Activated CD4-positive, alpha-beta T cell treated with anti-CD3 and anti-CD28 coated beads for 36 hours (primary cell): ENCODE measurements at places on chromosomes 1 and 21. TPM values are rescaled to one million over a fixed set of nuclear protein-coding genes. Genes with fewer than 3 reads are reported as not detected.

GRCh38 chr1:157595356-157595755 lies 2.5 kb downstream of the FCRL4 start:
- no peak for DNase-seq

GRCh38 chr1:212752252-212752933 lies 39.2 kb downstream of the NSL1 start:
- DNase-seq = no peak

DNA sequence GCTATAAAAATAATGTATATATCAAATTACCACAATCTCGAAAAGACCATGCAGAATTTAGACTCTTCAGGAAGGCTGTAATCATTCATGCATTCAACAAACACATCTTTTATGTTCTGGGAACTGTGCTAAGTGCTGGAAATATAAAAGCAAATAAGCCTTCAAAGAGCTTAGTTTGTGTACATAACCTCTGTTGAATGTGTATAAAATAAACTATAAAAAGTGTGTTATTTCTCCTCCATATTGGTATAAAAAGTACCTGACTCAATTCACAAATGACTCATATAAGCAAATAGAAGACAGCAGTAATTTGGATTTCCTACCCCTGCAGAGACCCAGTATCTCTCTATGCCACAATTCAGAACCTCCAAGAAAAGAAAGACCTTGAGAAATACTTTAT lies 36.8 kb downstream of the RAB3GAP2 start:
- no peak for DNase-seq

DNA sequence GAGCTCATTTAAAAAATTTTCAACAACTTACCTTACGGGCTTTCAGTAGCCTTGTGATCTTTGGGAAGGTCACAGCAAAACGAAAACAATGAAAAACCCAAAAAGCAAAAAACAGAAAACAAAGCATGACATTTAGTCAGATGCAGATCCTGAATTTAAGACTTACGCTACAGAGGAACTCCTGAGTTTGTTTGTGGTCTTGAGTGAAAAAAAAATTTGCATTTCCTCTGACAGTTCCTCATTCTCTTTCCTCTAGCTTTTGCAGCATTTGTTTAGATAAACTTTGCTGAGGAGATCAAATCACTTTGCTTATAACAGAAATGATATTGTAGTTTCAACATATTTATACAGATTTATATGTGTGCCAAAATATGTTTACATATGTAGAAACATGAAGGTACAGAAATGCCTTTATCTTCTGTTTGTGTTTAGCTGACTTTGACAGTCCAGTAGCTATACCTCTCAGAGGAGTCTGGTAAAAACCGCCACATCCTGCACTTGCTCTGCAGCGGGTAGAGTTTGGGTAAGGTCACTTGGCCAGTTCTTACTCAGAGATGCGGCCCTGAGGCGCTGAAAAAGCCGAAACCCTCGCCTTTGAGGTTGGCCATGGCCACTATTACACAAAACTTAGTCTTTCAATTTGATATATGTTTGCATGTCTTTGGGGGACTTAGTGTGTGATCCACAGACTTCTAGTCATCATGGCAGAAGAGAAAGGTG lies 142.5 kb downstream of the TNR start:
- no peak for DNase-seq

GRCh38 chr1:33294071-33295010 lies 26.6 kb downstream of the A3GALT2 start:
- DNase-seq = no peak

- DNase-seq = no peak
Measured at GRCh38 chr1:74652711-74653139, 20.9 kb downstream of the ERICH3 start.

GRCh38 chr1:113905435-113905861 lies 322 bp downstream of the DCLRE1B start:
- DNase-seq = peak; percentile 50

DNA sequence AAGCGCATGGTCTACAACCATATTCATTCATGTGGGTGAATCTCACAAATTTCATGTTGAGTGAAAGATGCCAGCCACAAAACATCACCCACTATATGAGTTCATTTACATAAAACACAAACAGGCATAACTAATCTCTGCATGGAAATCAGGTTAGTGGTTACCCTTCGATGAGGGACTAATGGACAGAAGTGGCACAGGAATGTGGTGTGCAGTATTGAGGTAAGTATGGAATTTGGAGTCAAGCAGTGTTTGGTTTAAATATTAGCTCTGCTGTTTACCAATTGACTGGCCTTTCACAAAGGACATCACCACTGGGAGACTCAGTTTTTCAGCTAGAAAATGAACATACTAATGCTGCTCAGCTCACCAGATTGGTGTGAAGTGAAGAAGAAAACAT lies 24.2 kb downstream of the CCDC185 start:
- DNase-seq = no peak

DNA sequence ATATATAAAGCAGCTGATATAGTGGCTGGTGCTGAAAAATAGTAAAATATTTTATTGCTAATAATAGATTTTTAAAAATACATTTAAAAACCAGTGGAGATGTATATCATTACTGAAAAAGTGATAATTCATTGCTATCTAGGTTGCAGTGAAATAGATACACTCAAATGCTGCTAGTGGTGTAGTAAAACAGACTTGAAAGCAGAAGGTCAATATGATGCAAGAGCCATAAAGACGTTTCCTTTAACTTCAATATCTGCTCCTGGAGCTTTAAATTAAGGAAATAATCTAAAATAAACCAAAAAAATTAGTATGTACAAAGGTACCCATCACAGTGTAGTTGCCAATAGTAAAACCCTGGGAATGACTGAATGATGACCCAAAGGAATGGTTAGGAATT lies 26.2 kb downstream of the RHEX start:
- DNase-seq = no peak

DNA sequence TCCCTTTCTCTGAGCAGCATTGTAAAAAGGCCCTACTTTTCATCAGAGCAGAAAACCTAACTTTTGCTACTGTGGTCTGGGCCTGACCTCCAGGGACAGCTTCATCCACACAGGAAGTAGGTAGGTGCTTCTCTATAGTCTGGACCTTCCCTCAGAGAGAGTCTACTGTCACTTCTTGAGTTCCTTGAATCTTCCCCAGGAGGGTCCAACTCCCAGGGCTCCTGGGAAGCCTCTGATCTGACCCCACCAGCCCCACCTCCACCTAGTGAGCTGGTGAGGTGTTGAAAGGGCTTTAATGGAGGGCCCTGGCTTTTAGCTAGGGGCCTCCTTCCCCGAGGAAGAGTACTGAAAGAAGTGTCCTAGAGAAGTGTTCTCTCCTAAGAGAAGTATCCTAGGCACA lies 2.7 kb upstream of the VANGL2 start:
- DNase-seq = no peak

GRCh38 chr1:205065666-205066065 lies 18.6 kb downstream of the TMEM81 start:
- DNase-seq = no peak

GRCh38 chr1:54355931-54356679 lies 50.1 kb downstream of the SSBP3 start:
- DNase-seq = peak; percentile 33

GRCh38 chr1:115237507-115237906 lies 100.5 kb downstream of the NGF start:
- no peak for DNase-seq

DNA sequence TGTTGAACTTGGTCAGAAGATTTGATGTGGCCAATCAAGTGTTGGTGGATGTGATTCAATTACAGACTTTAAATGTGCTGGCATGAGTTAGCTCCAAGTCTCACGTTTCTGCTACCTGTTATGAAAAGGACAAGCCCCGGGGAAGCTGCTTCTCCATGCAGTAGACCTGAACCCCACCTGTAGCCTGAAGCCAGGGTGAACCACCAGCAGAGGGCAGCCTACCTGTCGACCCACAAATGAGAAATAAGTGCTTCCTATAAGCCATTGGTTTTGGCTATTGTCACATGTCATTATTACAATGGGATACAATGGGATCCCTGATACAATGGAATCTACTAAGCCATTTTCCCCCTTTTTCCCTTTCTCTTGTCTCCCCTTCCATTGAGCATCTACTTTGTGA lies 230.2 kb downstream of the PRDM2 start:
- DNase-seq = peak; percentile 57

DNA sequence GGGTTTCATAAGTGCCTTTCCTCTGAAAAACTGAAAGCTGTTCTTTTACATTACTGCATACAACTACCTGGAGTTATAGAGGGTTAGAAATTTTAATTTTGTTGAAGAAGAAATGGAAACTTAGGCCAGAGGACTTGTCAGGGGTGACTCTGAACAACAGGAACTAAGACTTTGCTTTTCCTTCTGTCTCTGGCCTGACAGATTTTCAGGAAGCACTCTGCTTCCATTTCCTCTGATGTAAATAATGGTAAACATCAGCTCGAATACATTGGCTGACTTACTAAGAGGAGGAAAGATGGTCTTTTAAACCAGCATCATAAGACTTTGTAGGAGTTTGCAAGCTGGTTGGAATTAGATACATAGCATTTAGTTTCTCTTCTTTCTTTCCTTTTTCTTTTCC lies 27.1 kb upstream of the PLEKHM2 start:
- no peak for DNase-seq

CCDC17 gene
- total RNA-seq = 1.6 TPM

OR4F29 gene
- total RNA-seq = not detected

SPATA1 gene
- total RNA-seq = 1.4 TPM

ETS2 gene
- 61.9 TPM for total RNA-seq

SERPINC1 gene
- total RNA-seq = 0.25 TPM

LCE3D gene
- total RNA-seq = not detected

RNASEL gene
- 3.7 TPM for total RNA-seq

TMEM82 gene
- total RNA-seq = not detected

FCRL4 gene
- total RNA-seq = not detected

TNFRSF14 gene
- 145 TPM for total RNA-seq
